ENCODE measurements at places on chromosomes 16 and 17.

DNA sequence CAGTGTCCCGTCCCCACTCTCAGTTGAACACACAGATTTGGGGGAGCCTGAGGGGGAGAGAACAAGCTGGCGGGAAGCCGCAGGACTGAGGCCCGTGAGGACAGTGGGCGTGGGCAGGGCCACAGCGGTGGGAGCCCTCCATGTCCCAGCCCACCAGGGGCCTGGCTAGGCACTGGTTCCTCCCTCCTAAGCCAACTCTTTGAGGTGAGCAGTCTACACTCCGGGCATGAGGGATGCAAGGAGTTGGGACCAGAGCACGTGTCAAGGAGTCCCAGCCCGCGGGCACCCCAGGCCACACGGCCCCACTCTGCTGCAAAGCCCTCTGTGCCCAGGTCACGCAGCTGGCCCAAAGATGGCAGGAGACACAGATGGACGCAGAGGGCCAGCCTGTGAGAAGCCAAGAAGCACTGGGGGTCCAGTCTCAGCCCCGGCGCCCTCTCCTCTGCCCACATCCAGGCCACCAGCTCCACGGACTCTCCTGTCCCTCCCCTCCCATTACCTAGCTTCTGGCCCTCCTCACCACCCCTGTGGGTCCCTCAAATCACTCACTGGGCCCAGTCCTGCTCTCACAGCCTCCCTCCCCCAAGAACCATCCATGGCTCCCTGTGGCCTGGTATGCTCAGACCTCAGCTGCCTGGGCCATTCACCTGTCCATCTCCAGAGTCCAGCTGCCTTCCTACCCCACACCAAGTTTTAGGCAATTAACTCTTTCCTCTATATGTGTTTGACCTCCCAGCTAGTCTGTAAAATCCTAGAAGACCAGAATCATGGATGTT is 206.5 kb downstream of the RBFOX3 start:
- no peak for DNase-seq

DNA sequence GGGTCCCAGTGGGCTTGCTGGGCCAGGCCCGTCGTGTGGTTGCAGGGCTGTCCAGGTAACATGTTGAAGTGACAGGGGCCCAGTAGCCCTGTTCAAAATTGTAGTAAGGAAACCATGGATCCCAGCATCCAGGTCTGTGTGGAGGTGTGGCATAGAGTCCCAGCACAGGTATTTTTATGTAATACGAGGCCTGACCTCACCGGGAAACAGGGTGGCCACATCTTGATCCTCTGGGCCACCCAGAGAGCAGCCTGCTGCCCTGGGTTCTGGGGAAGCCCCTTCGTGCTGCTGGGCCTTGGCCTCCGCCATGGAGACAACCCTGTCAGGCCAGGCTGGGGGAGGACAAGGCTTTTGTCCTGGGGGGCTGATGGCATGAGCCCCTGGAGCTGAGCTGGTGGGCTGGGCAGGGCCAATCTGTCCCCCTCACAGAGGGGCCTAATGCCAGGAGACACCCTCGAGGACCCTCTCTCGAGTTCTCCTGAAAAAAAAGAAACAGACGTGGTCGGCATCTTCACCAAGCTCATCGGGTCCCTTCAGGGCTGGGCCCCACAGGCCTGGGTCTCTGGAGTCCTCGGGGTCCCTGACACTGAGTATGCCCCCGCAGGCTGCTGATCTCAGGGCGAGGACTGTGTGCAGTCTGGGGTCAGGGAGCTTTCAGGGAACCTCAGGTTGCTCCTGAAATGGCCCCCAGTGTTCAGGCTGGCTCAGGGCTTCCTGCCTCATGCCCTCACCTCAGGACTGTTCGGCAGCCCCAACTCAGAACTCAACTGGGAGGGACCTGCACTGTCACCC is 47.8 kb downstream of the TNFRSF13B start:
- DNase-seq = no peak

DNA sequence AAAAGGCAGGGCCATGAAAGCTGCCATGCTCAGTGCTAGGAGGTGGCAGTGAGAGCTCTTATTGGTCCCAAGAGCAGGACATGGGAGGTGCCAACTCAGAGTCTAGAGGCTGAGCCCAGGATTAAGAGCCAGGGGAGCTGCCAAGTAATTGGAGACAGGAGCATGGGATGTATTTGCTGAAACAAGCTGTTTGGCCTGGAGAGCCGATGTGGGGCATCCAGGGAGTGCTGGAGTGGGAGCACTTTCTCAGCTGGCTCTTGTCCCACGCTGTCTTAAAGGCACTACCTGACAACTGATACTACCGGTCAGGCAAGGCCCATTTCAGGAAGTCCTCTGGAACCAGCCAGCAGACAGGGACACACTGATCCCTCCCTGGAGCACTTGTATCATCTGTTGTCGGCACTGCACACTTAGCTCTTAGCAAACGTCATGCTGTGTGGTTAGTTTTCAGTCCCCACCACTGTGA is 19.3 kb downstream of the ANKFN1 start:
- no peak for DNase-seq

DNA sequence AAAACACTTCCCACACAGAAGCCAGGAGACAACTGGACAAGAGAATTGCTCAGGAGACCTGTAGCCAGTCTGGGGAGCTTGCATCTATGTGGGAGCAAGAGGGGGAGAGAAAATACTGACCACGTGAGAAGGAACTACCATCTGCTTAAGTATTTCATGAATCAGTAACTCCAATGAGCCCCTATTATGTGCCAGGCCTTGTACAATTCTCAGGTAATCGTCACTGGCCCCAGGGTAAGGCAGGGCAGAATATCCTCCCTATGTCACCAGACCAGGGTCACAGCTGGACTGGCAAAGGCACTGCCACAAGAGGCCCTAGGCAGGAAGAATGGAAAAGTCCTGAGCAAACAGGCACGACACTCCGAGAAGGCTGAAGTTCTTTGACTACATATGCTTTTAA is 25.9 kb downstream of the USP7 start:
- DNase-seq = no peak

GRCh38 chr17:79573196-79573896 is 37.5 kb downstream of the RBFOX3 start:
- no peak for DNase-seq

- DNase-seq = no peak
Observed at GRCh38 chr17:32558326-32558955, 71.6 kb downstream of the CDK5R1 start.

GRCh38 chr16:55272744-55273143 is 51.3 kb upstream of the IRX6 start:
- DNase-seq = no peak

DNA sequence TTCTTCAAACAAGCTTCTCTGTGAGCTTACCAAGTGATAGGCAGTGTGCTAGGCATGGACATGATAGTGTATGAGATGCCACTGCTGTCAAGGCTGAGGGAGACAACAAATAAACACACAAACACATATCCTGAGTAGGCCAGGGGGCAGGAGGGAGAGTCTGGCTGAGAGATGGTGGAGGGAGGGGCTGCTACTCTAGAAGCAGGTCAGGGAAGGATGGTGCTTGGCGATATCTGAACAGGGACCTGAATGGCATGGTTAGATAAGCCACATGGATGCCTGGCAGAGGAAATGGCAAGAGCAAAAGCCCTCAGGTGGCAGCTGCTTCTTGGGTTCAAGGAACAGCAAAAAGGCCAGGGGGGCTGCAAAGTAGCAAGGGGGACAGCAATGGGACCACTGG is 8.6 kb upstream of the CHST6 start:
- DNase-seq = no peak

DNA sequence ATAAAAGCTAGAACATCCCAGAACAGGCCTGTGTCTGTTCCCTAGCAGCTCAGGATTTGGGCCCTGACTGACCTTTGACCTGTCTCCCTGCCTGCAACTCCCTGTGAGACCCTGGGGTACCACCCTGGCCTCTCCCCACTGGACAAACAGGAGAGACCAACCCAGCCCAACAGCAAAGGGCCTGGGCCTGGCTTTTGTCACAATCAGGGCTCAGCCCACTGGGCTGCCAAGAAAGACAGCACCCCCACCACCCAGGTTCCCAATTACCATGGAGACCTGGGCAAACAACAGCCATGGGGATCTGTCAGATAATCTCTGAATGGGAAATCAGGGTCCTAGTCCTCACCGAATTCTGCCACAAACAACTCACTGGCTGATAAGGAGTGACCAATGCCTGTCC is 11.1 kb downstream of the PLLP start:
- DNase-seq = no peak

- DNase-seq = no peak
Observed at GRCh38 chr17:43352579-43353331, 46.0 kb upstream of the ARL4D start.

- no peak for DNase-seq
Observed at GRCh38 chr16:49441366-49441780, 67.8 kb downstream of the C16orf78 start.

- no peak for DNase-seq
Observed at GRCh38 chr16:4682084-4682591, 11.2 kb upstream of the NUDT16L1 start.

DNA sequence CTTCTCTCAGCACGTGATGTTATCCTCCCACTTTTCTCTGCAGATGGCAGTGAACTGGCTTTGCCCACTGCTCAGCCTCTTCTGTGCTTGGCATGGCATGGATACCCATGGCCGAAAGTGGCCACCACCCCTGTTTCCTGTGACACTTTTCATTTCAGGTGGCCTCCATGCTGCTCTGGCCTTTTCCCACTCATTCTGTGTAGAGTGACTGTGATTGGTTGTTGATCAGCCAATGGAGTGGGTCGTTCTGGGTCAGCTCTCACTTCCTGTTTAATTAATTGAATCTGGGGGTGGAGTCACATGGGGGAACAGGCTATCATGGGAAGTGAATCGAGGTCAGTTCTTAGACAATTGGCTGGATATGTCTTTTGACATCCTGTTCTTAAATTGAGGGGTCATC is 350.1 kb upstream of the EEF2KMT start:
- DNase-seq = no peak

GRCh38 chr16:11303405-11304138 is 22.4 kb upstream of the PRM1 start:
- DNase-seq = no peak

DNA sequence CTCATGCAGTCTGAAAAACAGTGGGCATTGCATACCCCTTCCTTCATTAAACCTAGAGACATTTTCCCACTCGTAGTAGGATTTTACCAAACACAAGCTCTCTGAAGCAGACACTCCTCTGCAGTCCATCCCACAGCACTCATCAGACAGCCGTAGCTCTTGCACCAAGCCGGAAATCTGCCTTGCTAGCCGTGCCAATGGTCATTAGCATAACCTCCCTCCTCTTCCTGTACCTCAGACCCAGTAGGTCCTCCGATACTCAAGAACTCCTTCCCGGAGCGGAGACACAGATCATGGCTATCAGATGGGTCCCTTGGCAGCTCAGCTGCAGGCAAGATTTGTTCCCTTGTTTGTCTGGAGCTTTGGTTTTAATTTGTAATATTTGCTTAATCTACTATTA is 483.1 kb upstream of the PSMD7 start:
- no peak for DNase-seq

GRCh38 chr16:72166151-72166550 is 5.8 kb downstream of the PMFBP1 start:
- no peak for DNase-seq

DNA sequence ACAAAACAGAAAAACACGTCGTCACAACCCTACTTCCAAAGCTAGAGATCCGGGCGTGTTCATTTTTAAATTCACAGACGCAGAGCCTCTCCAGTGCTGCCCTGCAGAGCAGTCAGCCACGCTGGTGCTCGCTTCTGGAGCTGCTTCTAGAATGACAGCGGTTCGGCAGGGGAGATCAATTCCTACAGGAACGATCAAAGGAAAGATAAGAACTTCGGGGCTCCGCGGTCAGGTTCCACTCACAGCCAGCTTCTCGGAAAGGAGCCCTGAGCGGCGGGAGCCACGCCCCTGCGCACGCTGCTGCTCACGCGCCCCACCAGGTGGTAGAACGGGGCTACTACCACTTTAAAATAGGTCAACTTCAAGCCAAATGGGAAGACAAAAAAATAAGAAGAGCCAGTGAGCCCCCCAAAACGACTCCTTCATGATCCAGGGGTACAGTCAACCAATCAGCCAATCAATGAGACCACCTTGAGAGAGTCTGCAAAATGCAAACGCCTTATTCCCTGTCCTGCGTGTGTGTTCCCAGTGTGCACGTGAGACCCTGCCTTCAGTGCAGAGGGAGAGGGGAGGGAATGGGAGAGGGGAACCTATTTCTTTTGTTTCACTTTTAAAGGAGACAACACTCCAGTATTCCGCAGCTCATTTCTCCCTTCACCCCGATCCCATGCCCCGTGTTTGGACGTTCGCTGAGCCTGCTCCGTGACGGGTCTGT is 209.7 kb downstream of the RBFOX3 start:
- DNase-seq = peak; percentile 36

- no peak for DNase-seq
Observed at GRCh38 chr16:28189245-28189644, 22.5 kb downstream of the XPO6 start.

DNA sequence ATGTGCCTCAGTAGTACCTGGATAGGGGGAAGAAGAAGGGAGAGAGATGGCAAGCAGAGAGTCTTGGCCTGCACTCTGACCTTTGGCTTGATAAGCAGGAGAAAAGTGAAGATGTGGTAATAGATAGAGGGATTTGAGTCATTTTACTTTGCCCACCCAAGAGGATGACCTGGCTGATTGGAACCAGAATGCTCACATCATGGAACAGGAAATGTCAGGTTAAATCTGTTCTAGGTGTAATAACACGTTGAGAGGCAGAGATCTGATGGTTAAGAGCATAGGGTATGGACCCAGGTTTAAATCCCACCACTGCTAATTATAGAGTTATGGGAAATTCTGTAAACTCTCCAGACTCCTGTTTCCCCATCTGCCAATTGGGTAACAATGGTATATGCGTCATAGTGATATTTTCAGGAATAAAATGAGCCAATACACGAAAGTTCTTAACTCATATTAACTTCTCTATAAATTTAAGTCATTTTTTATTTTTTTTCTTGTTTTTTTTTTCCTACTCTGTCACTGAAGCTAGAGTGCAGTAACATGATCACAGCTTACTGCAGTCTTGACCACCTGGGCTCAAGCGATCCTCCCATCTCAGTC is 8.1 kb upstream of the CCL18 start:
- DNase-seq = no peak

DNA sequence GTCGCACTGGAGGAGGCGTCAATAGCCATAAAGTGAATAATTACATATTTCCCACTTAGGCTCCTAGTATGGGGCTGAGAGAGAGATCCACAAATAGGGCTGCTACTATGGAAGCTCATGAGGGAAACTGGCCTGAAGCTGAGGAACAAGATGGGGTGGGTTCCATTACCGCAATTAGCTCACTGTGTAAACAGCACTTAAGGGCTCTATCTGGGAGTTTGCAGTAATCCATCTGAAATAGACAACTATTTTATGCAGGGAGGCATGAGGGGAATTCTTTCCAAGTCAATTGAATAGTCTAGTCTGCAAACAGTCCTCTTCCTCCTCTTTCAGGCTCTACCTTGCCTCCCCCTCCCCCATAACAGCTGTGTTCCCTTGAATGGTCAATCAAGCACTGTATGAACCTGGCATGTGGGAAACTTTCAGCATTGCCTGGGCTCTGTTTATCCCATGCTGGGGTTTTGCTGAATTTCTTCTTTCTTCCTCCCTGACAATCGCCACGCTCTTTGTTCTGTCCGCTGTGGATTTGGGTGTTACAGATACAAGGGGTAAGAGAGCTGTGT is 56.1 kb upstream of the MAF start:
- DNase-seq = peak; percentile 74

GRCh38 chr17:77214743-77215142 is 74.0 kb downstream of the SEC14L1 start:
- no peak for DNase-seq
